Activated CD4-positive, alpha-beta memory T cell treated with anti-CD3 and anti-CD28 coated beads, Interleukin-2, amount 10 ng/mL, durations not matched to agents 7 days and 5 days (primary cell): ENCODE measurements at places on chromosomes 16 and 17. TPM values are rescaled to one million over a fixed set of nuclear protein-coding genes. Genes with fewer than 3 reads are reported as not detected.

The BCL6B gene
- total RNA-seq: 0.88 TPM

The INCA1 gene
- not detected for total RNA-seq

The TMEM204 gene
- 42.9 TPM for total RNA-seq

The HOXB2 gene
- 20.3 TPM for total RNA-seq

The SBK1 gene
- 9.8 TPM for total RNA-seq

The MYH1 gene
- total RNA-seq: not detected

The KRTAP2-3 gene
- not detected for total RNA-seq

The ABI3 gene
- 46.3 TPM for total RNA-seq

The PVALEF gene
- not detected for total RNA-seq

The TLK2 gene
- 46.1 TPM for total RNA-seq

The FBXO39 gene
- total RNA-seq: 1.7 TPM

The MYH10 gene
- 10.2 TPM for total RNA-seq
